Activated CD4-positive, alpha-beta T cell treated with anti-CD3 and anti-CD28 coated beads for 4 hours (primary cell): ENCODE measurements at places on chromosomes 4 and X.

DNA sequence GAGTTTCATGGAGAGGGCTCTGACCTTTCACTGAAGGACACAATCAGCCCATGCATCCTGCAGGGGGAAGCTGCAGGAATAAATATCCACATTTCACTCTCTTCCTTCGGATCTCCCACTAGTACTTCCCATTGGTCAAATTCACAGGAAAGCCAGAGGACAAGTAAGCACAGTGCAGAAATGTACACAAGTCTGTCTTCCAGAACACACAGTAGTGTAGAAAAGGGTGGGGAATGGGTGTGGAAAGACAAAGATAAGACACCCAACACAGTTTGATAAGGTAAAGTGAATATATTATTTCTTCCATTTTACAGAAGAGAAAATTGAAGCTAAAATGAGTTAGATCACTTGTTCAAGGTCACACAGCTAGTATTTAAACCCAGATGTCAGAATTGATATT, 81.1 kb upstream of the PCDH19 start:
- no peak for DNase-seq

DNA sequence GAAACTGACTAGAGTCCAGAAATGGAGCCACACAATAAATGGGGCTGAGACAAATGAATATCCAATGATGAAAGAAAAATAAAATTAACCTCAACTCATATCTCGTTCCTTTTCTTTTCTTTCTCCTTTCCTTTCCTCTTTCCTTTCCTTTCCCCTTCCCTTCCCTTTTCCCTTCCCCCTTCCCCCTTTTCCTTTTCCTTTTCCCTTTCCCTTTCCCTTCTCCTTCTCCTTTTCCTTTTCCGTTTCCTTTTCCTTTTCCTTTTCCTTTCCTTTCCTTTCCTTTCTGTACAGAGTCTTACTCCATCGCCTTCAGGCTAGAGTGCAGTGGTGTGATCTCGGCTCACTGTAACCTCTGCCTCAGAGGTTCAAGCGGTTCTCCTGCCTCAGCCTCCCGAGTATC, 146.3 kb downstream of the RTL9 start:
- no peak for DNase-seq

- no peak for DNase-seq
Measured at GRCh38 chr4:146318894-146319293, 104.6 kb downstream of the REELD1 start.

DNA sequence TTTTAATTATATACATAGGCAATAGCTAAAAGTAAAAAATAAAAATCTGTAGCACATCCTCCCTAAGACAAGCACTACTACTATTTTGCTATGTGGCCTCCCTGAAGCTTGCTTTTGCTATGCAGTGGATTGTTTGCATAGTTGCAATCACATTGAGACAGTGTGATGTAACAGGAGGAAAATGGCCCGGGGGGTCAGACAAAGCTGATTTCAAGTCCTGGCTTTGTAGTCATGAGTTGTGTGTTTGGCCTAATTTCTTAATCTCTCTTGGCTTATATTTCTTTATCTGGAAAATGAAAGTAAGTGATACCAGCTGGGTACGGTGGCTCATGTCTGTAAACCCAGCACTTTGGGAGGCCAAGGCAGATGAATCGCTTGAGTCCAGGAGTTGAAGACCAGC, 166.6 kb downstream of the LHFPL1 start:
- DNase-seq = no peak

- no peak for DNase-seq
Measured at GRCh38 chr4:41550308-41550707, 12.4 kb downstream of the LIMCH1 start.

DNA sequence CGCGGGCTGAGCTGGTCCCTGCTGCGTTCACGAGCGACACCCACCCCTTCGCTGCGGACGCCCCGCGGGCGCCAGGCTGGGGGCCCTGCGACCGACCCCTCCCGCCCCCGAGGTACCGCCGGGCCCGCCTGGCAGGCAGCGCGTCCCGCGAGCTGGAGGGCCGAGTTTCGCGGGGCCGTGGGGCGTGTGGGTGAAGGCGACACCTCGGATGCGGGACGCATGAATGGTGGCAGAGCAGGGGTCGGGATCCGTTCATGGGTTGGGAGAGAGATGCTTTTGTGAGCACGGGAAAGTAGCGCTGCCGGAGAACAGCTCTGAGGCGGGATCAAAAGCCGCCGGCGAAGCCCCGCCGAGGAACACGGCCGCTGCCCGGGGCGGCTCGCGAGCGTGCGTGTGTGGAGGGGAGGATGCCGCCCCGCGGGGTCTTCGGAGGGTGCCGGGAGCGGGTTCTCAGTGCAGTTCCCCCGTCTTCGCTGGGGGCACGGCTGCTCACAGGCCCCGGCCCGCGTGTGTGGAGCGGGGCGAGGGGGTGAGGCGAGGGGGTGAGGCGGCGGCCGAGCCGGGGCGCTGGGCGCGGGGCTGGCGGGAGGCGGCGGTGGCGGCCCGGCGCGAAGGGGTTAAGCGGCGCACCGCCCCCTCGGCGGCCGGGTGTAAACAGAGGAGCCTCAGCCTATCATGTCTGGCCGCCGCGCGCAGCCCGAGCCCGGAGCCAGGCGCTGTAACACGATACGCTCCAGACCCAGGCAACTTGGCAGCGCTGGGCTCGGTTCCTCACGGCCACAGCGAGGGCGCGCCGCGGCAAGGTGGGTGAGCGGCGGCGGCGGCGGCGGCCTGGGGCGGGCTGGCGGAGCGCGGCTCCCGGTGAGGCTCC, 205.3 kb downstream of the TENM3 start:
- peak; percentile 7 for DNase-seq

- no peak for DNase-seq
Measured at GRCh38 chrX:129478516-129478915, 44.8 kb downstream of the SMARCA1 start.

GRCh38 chr4:180261346-180261745, 1981.9 kb upstream of the TENM3 start:
- no peak for DNase-seq

GRCh38 chr4:4439782-4440181, 52.9 kb downstream of the NSG1 start:
- DNase-seq = no peak

DNA sequence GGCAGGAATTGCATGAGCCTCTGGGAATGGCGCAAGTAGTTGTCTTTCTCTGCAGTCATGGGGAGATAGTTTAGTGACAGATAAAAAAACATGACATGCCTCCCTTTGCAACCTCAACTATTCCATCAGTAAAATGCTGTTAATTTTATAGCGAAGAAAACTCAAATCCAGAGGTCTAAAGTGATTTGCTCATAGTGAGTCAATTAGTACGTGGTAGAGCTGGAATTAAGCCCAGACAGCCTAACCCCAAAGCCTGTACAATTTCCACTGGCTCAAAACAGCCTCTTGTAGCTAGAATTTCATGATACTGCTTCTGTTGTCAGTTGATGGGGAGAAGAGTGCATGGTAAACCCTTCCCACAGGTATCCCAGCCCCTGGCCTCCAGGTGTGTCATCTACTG, 81.3 kb upstream of the TRPC5 start:
- DNase-seq = no peak

GRCh38 chrX:16172391-16172790, 5.1 kb downstream of the MAGEB17 start:
- DNase-seq = no peak

- no peak for DNase-seq
Measured at GRCh38 chr4:89482251-89482650, 174.7 kb upstream of the GPRIN3 start.

- no peak for DNase-seq
Measured at GRCh38 chr4:113969709-113970334, 9.6 kb downstream of the ARSJ start.

DNA sequence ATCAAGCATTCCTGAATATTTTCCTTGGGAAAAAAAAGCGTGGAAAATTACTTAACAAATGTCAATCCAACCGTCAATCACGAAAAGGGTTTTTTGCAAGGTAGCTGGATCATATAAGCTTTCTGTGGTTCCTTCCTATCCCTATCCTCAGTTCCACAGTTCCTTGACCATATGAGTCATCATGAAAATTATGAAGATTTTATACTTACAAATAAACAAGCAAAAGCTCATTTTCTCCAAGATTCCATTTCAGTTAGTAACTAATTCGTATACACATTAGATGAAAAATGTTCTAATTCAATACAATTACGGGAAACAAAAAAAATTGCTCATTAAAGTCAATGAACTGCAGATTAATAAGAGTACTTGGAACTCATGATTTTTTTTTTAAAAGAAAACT, 228.8 kb downstream of the NSUN7 start:
- DNase-seq = no peak

- no peak for DNase-seq
Measured at GRCh38 chr4:173651651-173652282, 121.7 kb upstream of the HAND2 start.

- no peak for DNase-seq
Measured at GRCh38 chr4:80459918-80460473, 124.5 kb downstream of the CFAP299 start.

DNA sequence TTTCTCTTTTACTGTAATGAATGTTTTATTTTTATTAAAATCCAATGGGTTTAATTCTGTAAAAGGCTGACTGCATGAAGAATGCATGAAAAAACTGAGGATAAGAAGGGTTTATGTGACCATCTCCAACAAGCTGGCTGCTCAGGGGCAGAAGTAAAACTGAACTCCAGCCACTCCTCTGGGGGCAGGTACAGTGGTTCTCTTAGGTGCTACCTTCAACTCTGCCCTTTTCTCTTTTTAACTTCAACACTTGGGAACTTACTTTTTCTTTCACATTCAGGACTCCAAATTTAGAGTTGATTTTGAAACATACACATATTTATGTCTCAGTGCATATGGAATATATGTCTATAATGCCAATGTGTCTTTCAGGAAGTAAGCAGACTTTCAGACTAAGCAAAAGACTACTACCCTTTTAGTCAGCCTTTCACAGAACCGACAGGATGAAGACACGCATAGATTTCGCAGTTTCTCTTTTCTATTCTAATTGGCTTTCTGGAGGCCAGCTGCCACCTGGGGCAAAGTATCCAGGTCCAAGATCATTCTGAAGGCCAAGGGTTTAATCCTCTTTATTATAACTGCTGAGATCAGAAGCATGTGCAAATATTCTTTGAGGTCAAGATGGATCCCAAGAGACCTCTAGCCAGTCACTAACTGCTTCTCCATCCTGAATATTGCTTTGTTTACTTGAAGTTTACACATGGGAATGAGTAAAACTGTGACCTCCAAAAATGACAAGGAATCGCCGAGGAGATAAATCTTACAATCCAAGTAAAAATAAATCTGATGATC, 30.7 kb downstream of the HS3ST1 start:
- no peak for DNase-seq

- DNase-seq = peak; percentile 60
Measured at GRCh38 chrX:71618303-71618721, at the start of gene CXCR3. Gene CXCR3, minus strand, starts transcription at chrX:71618511. Its CDS starts 62 bp downstream, at chrX:71618449.

- no peak for DNase-seq
Measured at GRCh38 chr4:113616443-113616842, 145.1 kb downstream of the CAMK2D start.

- DNase-seq = no peak
Measured at GRCh38 chrX:41087201-41087600, 2.0 kb downstream of the USP9X start.

- no peak for DNase-seq
Measured at GRCh38 chr4:85452058-85452731, 22.8 kb upstream of the ARHGAP24 start.

DNA sequence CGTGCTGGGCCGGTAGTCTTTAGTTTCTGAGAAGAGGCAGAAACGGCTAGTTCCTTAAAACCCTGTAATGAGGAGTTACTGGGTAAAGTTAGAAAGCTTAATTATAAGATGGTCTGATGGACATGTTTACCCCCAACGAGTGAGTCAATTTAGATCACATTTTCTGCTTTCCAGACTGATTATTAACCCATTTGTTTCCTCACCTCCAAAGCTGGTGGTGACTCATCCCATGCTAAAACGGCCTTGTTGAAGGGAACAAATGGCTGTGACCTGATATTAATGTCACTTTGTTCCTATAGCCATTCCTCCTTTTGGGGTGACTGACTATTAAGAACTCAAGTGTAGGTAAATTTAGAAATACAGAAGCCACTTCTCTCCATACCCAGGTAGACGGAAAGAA, 232.0 kb downstream of the KCNIP4 start:
- no peak for DNase-seq

GRCh38 chrX:24243188-24243587, 70.7 kb downstream of the SUPT20HL2 start:
- DNase-seq = no peak

- DNase-seq = no peak
Measured at GRCh38 chrX:53659039-53659438, 27.5 kb downstream of the HUWE1 start.

DNA sequence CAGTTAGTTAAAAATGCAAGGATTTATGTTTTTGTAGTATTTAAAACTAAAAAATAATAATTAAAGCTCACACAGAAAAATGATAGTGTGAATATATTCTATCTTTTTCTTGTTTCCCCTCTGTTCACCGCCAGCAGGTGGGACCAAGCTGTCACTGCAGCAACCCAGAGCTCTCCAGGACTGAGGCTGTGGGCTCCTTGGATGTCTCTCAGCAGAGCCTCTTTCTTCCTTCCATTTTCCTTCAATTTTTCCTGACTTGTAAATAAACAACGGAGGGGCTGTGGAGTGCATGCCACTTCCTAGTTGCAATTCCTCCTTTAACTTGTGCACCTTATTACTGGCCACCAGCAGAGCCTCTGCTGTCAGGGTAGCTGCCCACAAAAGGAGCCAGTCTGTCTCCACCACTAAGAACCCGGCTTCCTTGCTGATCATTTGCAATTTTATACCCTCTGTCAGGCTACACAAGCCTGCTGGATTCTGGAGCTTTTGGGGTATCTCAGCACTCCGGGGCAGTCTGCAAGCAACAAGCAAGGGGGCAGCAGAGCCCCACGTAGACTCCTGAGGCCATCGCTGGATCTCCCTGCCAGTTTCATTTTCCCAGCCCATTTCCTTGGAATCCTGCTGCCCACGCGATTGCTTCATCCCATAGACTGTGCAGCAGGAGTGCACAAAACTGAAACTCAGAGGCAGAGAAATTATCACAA, 1467.4 kb downstream of the C4orf33 start:
- no peak for DNase-seq
